Chondrocyte (in vitro differentiated cells): ENCODE measurements at places on chromosomes 1 and 21. TPM values are rescaled to one million over a fixed set of nuclear protein-coding genes. Genes with fewer than 3 reads are reported as not detected.

The OR2L2 gene
- total RNA-seq = 0.07 TPM in 1 of 3 replicates, not detected in the others

The SLC45A3 gene
- total RNA-seq = 1.6 to 2.9 TPM (median 2.9 TPM) in 3 replicates

The MYCL gene
- 0.29 to 0.62 TPM (median 0.47 TPM) in 3 replicates for total RNA-seq

DNA sequence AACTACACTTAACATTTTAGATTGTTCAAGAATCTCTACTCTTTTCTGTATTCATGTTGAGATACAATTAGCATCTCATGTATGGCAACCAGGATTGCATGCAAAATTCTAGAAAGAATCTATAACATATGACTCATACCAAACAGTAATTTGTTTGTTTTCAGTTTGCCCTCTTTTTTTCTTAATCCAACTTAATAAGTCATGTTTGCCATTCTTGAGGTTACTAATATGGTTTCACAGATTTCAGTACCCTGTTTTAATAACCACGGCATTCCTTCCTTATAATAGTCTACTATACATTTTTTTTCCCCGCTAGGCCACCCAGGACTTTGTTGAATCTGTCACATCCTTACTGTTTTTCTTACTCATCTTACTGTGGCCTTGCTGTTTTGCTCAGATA lies 140.8 kb downstream of the FMN2 start:
- no peak for DNase-seq

GRCh38 chr1:214004014-214004413 lies 16.2 kb downstream of the PROX1 start:
- no peak for DNase-seq

- no peak for DNase-seq
Observed at GRCh38 chr1:232795497-232796053, 9.6 kb upstream of the MAP10 start.

- DNase-seq = no peak
Observed at GRCh38 chr1:48049823-48050535, 52.8 kb upstream of the TRABD2B start.

DNA sequence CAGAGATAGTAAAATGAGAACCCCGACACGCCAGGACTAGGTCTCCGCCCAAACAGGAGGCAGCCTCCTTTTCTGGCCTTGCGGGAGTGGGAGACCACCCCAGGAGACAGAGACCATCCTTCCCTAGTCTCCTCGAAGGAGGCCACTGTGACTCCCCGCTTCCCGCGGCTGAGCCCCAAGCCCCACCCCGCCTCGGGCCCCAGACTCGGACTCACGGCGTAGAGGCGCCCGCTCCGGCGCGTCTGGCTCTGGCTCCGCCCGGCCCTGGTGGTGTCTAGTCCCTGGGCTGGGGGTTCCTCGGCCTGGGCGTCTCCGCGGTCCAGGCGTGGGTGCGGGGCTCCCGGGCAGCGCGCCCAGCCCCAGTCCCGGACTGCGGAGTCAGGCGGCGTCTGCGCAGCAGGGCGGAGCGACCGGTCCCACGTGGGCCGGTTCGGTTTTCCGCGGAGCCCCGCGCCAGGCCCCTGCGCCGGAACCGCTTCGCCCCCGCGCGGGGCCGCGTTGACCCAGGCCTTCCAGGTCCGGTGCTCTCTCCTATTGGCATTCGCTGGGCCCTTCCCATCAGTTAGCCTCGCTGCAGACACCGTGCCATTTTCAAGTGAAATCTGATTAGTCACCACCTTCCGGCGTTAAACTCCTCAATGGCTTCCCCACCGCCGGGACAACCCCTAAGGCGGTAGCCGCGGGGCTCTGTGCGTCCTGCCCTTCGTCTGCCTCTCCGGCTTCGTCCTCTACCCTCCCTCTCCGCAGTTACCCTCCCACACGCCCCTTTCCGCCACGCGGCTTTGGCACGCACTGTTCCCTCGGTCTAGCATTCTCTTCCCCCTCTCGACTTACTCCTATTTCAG lies at the start of gene C1orf216:
Gene C1orf216 (minus strand): TSS at position 393 of the 845 bp plus-strand sequence. CDS start 2,563 bp downstream, outside the sequence.
- no peak for DNase-seq
